ENCODE measurements at places on chromosomes 6 and 20.

DNA sequence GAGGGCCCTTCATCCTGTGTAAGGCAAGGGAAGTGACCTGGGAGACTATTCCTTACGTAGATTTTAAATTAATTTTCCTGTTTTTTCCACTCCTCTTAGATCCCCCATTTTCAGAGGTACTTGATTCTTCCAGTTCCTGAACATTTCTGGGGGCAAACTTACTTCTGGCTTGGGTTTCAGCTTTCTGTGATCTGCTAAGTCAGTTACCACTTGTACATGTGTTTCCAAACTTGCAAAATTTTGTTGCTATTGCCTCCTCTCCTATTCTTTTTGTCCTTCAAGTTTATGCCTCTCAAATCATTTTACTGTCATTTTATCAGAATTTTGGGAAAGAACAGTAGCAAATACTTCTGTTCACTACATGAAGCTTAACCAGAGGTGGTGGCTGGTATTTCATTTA lies 81.2 kb downstream of the QRSL1 start:
- DNase-seq = no peak

- DNase-seq = peak; percentile 63
Measured at GRCh38 chr6:107690643-107691061, 133.5 kb downstream of the SCML4 start.

DNA sequence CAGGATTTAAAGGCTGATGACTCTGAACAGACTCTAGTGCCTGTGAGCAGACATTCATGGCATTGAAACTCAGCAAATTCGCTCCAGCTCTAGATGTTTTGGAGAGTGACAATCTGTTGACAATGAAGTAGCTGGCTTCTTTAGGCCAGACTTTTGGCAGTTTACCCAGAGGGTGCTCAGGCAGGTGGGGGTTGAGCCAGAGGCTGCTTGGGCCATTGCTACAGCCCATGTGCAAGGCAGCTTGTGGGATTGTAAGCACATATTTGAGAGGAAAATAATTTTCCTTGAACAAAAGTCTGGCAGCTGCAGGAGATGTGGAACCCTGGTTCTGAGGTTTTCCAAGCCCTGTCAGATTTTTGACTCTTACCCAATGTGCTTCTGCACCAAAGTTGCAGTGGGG lies 311.6 kb downstream of the CDC5L start:
- DNase-seq = no peak

GRCh38 chr20:297925-298775 lies 780 bp downstream of the ZCCHC3 start:
- peak; percentile 72 for DNase-seq

DNA sequence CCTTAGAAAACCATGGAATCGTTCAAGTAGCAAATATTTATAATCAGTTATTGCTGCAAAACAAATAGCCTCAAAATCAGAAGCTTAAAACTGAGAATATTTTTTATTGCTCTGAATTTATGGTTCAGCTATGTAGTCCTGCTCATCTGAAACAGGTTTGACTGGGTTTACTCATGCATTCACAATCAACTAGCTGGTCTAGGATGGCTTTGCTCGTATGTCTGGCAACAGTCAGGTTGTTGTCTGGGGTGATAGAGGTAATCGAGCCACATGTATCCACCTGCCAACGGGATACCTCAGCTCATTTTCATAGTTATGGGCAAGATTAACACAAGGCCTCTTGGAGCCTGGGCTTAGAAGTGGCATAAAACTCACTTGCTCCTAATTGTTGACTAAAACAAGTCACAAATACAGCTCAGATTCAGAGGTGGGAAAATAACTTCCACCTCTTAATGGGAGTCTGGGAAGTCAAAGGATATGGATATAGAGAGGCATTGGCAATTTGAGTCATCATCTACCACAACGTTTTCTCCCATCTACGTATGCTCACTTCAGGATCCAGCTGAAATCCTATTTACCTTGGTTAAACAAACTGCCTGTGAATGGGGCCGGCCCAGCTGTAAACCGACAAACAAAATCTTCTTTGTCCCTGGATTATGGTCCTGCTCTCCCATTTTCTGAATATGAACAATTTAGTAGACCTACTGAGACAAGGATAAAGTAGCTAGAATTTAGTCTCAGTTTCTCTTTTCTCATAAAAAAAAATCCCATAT lies 54.5 kb upstream of the TENT5A start:
- no peak for DNase-seq

DNA sequence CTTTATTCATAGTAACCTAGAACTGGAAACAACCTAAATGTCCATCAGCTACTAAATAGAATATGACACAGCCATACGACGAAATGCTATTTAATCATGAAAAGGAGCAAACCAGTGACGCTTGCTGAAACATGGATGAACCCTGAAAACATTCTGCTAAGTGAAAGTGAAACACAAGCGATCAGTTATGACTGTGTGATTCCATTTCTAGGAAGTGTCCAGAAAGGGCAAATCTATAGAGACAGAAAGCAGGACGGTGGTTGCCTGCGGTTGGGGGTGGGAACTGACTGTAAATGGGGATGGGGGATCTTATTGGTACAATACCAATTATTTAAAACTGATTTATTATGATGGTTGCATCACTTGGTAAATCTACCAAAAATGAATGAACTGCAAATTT lies 126.8 kb downstream of the IPCEF1 start:
- DNase-seq = no peak

GRCh38 chr6:150713931-150714330 lies 114.2 kb downstream of the PLEKHG1 start:
- no peak for DNase-seq

GRCh38 chr6:144285798-144286502 lies 815 bp downstream of the UTRN start:
- DNase-seq = peak; percentile 62

DNA sequence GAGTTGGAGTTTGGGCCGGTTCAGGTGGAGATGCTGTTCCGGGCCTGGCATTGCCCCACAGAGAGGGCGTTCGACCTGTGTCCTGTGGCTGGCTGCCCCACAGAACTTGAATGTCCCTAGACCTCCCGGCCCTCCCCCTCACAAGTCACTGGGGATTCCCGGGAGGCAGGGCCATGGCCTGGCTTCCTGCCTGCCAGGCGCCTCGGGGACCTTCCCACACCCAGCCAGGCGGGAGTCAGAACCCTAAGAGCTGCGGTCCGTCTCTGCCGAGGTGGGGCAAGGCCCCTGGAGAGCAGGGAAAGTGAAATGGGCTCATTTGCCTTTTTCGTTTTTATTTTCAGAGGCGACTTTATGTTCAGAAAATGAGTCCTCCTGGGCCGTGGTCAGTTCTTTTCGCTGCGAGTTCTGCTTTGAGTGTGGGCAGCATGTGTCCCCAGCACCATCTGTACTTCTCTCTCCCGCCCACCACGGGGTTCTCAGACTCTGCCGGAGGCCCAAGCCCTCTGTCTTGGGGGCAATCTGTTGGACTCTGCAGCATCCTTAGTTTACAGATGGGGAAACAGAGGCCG lies 8.5 kb downstream of the RBM38 start:
- DNase-seq = peak; percentile 63

DNA sequence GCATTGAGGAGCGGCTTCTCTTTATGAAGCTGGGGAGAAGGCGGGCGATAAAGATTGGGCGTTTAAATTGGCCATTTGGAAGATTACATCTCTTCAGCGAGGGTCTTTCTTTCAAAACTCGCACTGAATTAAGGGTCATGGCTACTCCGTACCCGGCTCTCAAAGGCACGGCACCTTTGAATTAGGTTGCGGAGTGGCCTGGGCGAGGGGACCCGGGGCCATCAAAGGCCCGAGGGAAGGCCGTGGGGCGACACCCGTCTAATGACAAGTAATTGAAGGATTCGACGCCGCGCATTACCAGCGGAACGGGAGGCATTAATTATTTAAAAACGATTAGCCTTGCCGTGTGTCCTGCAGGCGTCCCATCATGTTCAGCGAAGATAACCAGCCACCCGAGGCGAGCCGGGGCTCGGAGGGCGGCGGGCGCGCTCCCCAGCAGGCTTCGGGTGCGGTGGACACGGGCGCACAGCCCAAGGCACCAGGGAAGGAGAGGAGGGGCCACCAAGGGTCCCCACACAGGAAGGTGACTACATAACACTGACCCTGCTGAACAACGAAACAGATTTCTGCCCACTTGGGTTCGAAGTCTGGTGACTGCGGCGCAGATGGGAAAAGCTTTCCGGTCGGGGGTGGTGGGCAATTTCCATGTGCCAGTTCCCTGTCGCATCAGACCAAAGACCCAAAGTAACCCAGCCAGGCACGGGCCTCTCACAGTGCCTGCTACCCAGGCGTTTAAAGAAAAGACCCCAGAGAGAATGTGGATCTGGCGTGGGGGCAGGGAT lies 7.4 kb downstream of the FOXA2 start:
- DNase-seq = no peak

- DNase-seq = no peak
Measured at GRCh38 chr20:31644701-31645100, 7.0 kb downstream of the COX4I2 start.

DNA sequence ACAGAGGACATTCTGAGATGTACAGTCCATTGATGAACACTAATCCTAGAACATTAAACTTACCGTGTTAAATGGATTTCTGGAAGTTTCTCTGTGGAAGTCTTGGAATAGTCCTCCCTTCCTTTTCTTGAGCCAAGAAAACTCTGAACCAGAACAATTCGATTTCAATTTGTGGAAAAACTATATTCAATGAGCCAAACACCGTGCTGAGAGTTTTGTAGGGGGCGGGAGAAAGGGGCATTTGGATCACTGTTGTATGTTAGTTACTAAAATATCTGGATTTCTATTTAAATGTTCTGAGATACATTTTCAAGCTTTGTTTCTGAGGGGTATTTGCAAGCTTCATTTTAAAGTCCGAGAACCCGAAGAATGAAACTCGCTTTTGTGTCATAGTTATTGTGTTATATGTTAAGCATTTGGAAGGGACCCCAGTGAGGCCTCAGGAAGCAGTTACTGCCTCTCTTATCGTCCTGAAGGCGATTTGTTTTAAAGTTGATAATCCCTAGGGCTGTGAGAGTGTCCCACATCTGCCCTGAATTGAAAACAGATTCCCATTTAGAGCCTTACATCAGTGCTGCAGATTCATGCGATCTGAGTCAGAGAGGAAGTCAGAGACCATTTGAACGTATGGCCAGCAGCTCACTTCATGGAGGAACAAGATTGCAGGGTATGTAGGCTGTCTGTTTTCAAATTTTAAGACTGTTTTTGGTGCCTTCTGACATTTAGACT lies 70.8 kb upstream of the SASH1 start:
- DNase-seq = peak; percentile 81

GRCh38 chr20:47785311-47785853 lies at the start of gene SULF2:
TSS of gene SULF2 (minus strand) at chr20:47785481. CDS start at chr20:47757363, 28,118 bp downstream.
- no peak for DNase-seq

DNA sequence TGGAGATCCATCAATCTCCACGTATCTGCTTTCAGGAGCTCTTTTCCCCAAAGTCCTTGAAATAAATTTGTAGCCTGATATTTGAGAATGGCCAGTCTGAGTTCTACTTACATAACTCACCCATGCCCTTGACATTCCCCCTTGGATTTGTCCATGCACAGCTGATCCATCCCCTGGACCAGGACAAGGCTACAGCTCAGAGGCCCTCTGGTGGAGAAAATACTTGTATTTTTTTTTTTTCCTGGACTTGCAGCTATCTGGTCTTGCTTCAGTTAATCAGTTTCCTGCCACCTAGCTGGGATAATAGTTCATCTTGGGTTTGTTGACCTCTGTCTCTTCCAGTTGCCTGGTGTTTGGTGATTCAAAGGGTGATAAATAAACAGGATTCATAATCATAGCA lies 467.6 kb downstream of the DHX35 start:
- DNase-seq = no peak

DNA sequence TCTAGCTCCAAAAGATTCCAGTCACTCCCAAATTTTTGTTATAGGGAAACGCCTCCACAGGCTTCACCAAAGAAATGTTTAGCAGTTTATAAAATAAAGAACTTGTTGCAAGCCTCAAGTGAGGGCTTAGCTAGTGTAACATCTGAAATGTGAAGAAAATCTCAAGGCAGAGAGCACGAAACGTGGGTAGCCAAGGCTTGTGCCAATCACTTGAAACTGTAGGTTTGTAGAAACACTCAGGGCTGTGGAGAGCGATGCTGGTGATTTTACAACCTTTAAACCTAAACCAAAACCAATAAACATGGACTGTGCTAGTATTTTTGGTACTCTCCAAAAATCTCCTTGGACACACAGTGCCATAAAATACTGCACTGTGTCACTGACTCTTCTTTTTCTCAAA lies 108.1 kb upstream of the TRAF3IP2 start:
- DNase-seq = no peak

DNA sequence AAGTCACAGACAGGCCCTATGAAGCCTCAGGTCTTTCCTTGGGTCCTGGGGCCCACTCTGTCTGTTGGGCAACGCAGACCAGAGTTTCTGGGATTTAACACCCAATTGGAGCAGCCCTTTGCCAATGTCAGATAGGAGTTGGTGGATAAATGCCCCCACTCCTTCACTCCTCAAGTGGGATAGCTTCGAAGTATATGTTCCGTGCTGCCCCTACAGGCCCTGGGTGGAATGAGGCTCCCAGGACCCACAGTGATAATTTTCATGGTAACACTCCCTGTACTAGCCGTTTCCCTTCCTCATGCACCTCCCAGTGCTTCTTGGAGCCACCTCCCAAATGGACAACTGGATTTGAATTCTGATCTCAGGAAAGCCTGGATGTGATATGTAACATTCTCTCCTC lies 145.4 kb downstream of the FOXA2 start:
- DNase-seq = no peak

DNA sequence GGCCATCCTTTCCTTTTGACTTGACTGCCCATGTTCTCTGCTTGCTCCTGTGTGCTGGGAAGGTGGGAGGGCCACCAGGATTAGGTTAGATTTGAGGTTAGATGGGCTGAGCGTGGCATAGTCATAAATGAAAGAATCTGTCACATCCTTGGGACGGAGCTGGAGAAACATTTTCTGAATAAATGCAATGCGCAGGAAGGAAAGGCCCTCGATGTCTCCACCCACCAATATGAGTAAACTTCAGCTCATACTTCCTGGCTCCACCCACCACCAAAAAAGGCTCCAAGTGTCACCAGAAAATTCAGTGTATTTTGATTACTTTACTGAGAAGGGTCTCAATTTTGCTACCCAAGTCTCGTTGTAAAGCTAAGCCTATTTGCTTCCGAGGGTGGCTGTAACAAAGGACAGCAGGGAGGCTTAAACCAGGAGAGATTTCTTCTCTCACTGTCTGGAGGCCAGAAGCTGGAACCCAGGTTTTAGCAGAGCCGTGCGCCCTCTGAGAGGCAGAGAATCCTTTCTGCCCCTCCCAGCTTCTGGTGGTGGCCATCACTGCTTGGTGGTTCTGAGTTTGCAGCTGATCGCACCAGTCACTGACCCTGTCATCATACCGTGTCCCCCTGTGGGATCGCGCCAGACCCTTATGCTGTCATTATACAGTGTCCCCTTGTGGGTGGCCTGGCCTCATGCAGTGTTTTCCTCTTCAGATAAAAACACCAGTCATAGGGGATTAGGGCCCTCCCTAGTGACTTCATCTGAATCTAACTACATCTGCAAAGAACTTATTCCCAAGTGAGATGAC lies 137.8 kb downstream of the TTLL2 start:
- no peak for DNase-seq

- no peak for DNase-seq
Measured at GRCh38 chr6:41626917-41627316, 11.4 kb upstream of the MDFI start.

Data from hepatic stellate cell (primary cell).